ENCODE measurements at places on chromosomes 5 and 9.

DNA sequence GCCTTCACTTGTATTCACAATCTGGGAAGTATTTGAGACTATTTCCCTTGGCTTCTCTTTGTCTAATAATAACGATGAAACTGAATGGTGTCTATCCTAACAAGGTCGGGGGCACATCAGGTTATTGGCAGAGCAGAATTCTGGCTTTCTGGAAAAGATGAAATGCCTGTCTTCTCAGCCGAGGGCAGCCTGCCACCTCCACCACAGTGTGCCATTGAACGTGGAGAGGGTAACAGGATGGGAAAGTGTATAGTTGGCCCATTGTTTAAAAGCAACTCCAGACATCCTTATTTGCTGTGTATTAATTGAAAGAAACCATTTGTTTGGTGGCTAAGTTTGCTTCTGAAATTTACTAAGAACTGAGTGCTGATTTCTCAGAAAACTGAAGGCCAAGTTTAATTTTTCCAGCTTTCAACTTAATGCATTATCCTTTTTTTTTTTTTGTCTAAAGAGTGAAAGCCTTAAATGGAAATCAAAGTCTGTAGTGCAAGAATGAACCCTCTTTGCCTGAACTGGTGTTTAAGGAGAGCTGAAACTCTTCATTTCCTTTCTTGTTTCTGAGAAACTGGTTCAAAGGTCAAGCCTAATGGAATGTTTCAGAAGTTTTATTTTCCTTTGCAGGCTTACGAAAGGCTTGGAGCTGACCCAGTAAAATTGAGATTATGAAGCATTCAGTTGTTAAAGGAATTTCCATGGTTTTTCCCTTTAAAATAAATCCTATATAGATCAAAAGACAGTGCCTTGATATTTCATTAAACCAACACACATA, 563.7 kb upstream of the DAP start:
- no peak for DNase-seq

DNA sequence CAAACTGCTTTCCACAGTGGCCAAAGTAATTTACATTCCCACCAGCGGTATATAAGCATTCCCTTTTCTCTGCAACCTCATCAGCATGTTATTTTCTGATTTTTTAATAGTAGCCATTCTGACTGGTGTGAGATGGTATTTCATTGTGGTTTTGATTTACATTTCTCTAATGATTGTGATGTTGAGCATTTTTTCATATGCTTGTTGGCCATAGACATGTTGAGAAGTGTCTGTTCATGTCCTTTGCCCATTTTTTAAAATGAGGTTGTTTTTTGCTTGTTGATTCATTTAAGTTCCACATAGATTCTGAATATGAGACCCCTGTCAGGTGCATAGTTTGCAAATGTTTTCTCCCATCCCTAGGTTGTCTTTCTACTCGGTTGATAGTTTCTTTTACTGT, 254.5 kb upstream of the MPDZ start:
- no peak for DNase-seq

DNA sequence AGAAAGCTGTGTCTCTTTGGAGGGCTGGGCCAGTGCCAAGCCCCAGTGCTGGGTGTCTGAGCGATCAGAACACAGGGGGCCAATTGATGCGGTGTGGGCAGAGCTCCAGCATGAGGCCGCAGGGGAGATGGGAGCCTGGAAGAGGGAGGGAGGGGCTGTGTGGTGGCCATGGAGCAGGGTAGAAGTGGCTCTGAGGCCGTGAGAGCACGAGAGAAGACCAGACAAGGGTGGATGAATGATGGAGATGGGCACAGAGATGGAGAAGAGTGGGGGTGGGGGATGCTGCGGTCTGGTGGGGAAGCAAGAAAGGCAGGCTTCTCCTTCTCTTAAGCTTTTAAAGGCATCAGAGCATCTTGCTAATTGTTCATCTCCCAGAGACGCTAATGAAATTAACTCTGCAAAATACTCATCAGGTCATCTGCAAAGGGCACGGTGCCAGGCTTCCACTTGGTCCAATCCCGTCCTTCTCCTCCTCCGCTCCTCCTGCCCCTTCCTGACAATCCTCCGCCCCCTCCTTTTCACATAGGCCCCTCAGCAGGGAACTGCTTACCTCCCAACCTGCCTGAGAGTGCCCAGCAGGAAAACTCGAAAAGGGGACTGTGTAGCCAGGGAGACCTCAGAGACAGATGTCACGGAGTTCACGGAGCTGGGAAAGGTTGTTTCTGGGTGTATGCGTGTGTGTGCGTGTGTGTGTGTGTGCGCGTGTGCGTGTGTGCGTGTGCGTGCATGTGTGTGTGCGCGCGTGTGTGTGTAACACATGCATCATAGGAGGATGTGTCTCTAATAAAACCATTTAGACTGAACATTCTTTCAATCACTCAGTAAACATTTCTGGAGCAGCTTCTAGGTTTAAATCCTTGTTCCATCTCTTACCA, 7.1 kb upstream of the UNC5A start:
- no peak for DNase-seq

- no peak for DNase-seq
Observed at GRCh38 chr5:53369681-53370080, 110.7 kb upstream of the FST start.

DNA sequence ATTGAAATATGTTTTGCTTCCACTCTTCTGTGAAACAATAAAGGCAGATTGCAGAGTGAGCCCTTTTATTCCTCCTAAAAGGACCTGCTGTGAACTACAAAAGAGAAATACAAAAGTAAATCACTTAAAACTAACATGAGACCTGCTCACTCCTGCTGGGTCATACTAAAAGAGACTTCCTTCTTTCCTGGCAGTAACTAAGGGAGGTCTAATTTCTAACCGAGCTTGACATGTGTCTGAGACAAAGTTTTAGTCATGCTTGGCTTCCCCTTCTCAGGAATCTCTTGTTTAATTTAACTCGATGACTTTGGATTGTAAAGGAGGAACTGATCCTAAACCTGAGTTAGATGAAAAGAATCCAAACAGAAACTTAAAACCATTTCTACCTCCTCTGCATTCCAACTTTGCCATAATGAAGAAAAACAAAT, 86.4 kb upstream of the CDH6 start:
- no peak for DNase-seq

DNA sequence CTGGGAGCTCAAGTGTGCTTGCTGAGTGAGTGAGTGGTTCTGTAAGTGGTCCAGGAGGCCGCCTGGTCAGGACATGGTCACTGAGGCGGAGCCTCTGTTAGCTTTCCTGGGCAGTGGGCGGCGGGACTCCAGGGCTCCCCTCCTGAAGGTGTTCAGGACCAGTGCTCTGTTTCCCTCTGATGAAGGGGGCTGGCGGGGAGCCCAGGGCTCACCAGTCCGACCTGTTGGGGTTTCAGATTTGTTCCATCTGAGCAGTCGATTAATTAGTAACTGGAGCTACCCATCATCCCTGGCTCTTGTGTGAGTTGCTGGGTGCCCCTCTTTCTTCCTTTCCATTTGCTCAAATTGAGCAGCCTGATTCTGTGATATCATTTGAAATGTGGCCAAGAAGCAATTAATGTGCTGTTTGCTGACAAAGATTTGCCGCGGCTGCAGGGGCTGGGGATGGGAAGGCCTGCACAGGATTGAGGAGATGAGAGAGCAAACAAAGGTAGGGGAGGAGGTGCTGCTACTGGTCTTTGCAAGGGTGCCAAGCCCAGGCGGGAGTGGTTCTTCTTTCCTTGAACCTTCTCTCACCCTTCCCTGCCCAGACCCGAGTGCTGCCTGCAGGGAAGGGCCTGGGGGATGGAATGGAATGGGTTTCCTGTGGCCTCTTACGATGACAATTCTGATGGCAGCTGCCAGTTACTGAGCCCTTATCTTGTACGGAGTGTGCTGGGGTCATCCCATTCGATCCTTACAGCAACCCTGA, 92.8 kb upstream of the PITX1 start:
- no peak for DNase-seq

DNA sequence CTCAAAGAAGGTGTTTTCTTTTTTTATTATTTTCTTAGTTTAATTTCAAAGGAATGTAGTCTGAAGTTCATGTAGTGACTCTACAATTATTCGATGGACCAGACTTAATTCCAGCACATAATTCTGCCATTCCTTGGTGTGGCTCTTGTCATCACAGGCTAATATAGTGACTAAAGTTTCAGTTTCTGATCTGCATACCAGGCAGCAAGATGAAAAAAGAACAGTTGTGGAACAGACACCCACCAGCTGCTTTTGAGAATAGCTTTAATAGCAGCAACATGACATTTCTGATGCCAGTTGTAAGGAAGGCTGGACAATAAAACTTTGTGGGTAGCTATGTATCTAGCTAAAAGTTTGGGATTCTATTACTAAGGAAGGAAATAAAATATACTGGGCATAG, 676.3 kb upstream of the GRAMD2B start:
- no peak for DNase-seq
